ENCODE measurements at places on chromosomes 5 and 9.
A peak's percentile ranks its signal among the peaks of the same experiment; 100 is the strongest.

DNA sequence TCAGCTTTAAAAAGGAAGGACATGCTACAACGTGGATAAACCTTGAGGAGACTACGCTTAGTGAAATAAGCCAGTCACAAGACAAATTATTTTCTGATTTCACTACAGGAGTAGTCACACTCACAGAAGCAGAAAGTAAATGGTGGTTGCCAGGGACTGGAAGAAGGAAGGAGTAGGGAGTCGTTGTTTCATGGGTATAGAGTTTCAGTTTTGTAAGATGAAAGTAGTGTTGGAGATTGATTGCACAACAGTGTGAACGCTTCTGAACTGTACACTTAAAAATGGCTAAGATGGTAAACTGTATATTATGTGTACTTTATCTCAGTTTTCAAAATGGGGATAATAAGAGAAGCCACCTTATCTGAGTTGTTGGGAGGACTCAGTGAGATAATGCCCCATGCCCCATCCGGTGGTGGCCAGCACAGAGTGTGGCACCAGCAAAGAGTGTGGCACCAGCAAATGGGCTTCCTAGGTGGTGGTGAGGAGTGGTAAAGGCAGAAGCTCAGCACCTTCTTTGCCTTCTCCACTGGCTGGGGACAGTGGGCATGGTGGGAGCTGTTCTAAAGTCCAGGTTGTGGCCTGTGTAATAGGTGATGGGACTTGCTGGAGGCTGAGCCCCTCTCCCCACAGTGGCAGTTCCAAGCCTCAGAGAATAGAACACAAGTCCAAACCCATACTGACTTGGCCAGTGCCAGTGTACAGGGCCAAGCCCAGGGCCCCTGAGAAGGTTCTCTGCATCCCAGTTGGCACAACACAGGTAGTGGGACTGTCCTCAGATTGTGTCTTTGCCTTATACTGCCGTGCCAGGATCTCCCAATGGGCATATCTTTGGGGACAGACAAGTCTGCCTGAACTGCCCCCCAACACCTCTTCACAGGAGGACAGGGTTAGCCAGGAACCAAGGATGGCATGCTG lies 4.4 kb downstream of the SLC22A4 start:
- no peak for DNase-seq

GRCh38 chr9:119509291-119509905 lies 140.2 kb upstream of the BRINP1 start:
- no peak for DNase-seq

DNA sequence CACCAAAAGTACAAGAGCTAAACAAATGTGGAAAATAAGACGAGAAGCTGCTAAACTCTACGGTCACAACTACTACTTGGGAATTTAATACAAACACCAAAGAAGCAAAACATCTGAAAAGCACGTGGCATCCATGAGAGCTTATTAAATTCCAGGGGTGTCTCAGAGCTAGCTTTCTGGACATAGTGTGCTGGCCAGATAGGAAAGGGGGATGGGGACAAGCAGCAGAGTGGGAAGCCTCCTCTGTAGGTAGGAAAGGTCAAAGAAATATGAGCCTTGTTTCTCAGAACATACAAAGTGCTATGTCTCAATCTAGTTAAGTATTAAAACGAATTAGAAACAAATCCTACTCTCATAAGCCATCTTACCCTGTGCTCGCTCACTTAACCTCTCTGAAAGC lies 51.3 kb upstream of the GOLPH3 start:
- no peak for DNase-seq

DNA sequence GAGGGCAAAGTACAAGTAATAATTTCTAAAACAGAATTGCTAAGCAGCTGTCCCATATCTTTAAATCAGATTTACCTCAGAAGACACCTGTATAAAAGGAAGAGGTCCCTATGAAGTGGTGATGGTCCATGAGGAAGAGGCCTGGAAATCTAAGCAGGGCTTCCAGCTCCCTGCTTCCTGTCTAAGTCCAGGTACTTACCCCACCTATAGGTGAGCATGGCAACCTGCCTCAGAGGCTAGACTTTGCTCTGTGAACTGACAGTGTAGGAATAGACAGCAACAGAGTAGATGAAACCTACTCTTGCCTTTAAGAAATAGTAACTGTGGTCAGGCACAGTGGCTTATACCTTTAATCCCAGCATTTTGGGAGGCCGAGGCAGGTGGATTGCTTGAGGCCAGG lies 55.8 kb upstream of the ARRDC3 start:
- DNase-seq: no peak

DNA sequence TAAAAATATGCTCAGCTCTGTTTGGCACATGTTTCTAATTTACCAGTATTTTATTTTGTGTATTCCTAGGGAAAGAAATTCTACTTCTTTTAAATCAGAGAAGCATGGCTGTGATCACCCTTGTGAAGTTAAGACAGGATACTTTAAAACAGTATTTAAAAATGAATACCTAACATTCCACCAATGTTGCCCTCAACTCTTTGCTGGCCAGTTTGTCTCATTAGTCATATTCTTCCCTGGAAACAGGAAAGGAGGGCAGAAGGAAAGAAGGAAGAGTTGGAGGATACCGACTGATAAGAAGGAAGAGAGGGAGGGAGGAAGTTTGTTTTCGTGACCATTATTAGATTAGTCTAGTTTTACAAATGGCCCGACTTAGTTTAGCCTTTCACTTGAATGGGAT lies 137.4 kb downstream of the PLK2 start:
- no peak for DNase-seq

- peak; percentile 52 for DNase-seq
Measured at GRCh38 chr5:68884883-68885282, 208.9 kb upstream of the SLC30A5 start.

GRCh38 chr9:121757281-121757585 lies 105.8 kb downstream of the DAB2IP start:
- DNase-seq: no peak

DNA sequence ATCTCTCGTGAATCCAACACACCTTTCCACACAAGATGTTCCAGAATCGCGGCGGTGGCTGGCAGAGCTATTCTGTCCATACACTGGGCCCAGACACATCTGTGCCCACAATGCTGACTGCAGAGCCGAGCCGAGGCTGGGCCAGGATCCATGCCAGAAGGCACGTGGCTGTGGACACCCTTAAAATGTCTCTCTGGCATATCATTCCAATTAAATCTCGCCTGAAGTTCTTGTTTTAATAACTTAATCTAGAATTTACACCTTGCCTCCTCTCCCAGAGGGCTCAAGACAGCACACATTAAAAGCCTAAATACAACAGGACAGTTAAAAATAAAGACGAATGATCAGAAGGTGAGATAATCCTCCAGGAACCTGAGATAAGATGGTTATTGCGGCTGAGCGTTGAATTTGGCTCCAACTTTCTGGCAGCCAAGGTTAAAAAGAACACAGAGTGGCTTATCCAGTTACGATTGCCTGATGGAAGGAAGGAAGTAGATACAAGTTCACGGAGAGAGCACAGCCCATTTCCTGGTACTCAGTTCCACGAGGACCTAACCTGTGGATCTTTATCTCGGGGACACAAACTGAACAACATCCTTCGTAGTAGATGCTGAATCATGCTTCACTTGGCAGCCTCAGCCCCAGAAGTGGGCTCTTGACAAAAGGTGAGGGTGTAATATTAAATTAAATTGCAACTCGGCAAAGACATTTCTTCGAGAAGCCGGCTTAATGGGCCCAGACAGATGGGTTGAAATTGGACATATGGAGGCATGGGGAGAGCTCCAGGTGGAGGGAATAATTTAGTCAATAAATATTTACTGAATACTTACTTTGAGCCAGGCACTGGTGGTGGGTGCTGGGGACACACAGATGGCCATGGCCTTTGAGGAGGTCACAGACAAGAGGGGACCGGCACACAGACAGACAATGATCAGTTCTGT lies 86.0 kb upstream of the TBC1D2 start:
- no peak for DNase-seq

GRCh38 chr9:95450171-95451064 lies 66.4 kb downstream of the PTCH1 start:
- no peak for DNase-seq

GRCh38 chr5:181099602-181100086 lies 31.3 kb downstream of the OR2V1 start:
- DNase-seq: no peak

DNA sequence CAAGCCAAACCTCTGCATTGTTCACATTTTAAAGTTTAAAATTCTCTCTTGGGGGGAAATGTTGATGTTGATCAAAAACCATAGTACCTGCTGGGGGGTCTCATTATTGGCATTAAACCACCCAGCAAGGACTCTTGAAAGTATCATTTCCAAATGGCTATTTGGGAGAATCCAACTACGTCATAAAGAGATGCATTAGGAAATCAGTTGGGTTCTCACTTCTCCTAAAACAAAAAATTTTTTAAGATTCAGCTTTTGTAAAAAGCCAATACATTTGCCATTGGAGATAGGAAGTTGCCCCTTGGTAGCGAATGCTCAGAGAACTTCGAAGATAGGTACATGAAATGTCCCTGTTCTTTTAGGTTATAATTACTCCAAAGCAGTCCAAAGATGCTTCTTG lies 96.4 kb downstream of the GNAQ start:
- DNase-seq: no peak

GRCh38 chr9:133701981-133702797 lies 36.0 kb downstream of the SARDH start:
- DNase-seq: peak; percentile 26

- no peak for DNase-seq
Measured at GRCh38 chr5:65186646-65187227, 295.0 kb downstream of the ADAMTS6 start.

GRCh38 chr9:116632990-116633838 lies 53.9 kb upstream of the TRIM32 start:
- DNase-seq: no peak

DNA sequence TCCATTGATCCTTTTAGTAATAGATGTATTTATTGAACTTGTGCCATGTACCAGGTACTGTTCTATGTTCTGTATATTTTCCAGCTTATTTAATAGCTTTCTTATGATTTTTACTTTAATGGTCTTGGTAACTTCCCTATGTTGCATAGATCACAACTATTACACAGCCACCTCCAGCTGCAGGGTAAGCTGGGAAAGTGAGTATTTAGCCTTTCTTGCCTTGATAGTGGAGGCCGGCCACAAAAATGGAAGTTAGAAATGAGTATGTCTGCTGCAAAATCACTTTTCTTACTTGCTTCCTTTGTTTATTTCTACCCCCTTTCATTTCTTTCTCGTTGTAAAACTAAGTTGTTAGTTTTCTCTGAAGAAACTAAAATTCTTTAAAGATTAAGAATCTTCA lies 43.1 kb upstream of the ANKDD1B start:
- no peak for DNase-seq

- no peak for DNase-seq
Measured at GRCh38 chr5:96350678-96351077, 82.4 kb downstream of the PCSK1 start.

DNA sequence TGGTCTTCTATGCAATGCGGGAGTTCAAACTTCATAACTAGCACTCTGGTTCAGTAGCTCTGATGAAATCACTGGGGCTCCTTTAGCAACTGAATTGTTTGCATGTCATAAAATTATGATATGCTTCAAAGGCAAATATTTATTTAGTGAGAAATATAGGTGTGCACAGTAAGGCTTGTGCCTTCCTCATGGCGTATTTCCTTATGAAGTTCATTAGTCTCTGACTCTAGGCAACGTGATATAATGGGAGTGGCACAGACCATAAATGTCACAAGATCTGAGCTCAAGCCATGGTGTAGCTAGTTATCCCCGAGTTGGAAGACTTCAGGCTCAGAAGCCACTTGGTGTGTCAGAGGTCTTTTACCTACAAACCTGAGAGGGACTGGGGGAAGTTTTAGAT lies 35.5 kb downstream of the PIP5K1B start:
- no peak for DNase-seq

DNA sequence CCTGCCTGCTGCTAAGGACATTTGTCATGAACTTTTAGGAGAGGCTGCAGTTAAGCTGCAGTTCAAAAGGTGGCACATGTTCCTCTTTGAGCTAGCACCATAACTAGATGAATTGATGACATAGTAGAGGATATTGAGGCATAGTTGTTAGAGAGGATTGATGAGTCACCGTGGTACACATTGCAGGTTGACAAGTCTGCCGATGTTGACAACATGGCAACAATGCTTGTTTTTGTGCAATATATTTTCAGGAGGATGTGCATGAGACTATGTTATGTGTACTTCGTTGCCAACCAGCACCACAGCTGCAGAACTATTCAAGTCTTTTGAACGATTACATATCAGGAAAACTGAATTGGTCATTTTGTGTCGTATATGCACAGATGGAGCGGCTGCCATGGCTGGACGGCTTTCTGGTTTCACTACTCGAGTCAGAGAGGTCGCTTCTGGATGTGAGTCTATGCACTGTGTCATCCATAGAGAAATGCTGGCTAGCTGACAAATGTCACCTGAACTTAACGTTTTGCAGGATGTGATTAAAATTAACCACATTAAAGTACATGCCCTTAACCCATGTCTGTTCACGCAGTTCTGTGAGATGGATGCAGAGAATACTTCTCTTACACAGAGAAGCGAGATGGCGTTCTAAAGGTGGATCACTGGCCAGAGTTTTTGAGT lies 24.2 kb downstream of the ANP32B start:
- no peak for DNase-seq

- no peak for DNase-seq
Measured at GRCh38 chr9:129313331-129313955, 135.4 kb upstream of the IER5L start.

GRCh38 chr9:125747053-125747764 lies at the start of gene PBX3:
TSS of gene PBX3 (plus strand) at chr9:125747373.
- no peak for DNase-seq

- no peak for DNase-seq
Measured at GRCh38 chr9:99745085-99745484, 76.6 kb upstream of the NR4A3 start.

DNA sequence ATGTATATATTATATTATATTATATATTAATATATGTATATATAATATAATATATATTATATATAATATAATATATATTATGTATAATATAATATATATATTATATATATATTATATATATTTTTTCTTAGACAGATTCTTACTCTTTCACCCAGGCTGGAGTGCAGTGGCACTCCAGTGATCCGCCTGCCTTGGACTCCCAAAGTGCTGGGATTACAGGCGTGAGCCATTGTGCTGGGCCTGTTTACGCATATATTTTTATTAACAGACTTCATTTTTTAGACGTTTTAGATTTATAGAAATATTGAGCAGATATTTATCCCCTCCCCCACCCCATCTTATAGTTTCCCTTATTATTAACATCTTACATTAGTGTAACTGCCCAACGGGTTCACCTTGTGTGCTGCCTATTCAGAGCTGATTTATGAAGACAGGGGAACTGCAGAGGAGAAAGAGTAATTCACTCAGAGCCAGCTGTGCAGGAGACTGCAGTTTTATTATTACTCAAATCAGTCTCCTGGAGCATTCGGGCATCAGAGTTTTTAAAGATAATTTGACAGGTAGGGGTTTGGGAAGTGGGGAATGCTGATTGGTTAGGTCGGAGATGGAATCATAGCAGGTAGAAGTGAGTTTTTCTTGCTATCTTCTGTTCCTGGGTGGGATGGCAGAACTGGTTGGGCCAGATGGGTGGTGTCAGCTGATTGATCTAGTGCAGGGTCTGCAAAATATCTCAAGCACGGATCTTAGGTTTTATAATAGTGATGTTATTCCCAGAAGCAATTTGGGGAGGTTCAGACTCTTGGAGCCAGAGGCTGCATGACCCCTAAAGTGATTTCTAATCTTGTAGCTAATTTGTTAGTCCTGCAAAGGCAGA lies 93.4 kb downstream of the UNC13B start:
- no peak for DNase-seq

GRCh38 chr5:143205883-143206195 lies 197.6 kb downstream of the NR3C1 start:
- DNase-seq: no peak

- DNase-seq: no peak
Measured at GRCh38 chr9:84781458-84781857, 111.9 kb downstream of the NTRK2 start.
